ENCODE measurements at places on chromosomes 5 and 9.

DNA sequence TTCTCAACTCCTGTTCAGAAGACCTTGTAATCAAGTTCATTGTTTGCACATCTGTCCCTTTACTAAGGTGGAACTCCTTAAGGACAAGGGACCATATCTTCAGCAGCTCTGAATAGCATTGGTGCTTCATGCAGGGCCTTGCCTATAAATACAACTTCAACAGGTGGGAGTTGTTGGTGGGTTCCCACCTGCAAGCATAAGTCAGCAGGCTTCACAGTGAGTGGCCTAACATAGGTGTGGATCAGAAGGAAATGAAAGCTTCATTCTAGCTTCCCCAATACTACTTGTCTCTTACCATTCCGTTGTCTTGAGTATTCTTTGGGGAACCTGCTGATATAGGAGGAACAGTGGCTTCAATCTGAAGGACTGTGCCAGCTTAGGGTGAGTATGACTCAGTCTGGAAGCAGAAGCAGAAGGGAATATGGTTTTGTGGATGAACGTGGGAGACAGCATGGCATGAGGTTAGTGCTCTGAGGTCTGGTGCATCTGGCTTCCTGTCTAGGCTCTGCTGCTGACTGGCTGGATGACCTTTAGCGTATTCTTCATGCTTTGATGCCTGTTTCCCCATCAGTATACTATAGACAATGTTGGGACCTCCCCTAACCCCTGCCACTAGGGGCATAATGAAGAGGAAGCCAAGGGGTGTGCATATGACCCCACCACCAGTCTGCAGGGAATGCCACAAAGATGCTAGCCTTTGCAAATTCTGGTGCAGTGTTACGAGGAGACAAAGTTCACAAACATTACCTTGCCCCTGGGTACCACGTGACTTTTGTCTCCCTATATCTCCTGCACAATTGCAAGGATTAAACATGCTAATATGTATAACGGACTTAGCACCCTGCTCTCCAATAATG, 192.3 kb downstream of the PALM2AKAP2 start:
- DNase-seq: no peak

DNA sequence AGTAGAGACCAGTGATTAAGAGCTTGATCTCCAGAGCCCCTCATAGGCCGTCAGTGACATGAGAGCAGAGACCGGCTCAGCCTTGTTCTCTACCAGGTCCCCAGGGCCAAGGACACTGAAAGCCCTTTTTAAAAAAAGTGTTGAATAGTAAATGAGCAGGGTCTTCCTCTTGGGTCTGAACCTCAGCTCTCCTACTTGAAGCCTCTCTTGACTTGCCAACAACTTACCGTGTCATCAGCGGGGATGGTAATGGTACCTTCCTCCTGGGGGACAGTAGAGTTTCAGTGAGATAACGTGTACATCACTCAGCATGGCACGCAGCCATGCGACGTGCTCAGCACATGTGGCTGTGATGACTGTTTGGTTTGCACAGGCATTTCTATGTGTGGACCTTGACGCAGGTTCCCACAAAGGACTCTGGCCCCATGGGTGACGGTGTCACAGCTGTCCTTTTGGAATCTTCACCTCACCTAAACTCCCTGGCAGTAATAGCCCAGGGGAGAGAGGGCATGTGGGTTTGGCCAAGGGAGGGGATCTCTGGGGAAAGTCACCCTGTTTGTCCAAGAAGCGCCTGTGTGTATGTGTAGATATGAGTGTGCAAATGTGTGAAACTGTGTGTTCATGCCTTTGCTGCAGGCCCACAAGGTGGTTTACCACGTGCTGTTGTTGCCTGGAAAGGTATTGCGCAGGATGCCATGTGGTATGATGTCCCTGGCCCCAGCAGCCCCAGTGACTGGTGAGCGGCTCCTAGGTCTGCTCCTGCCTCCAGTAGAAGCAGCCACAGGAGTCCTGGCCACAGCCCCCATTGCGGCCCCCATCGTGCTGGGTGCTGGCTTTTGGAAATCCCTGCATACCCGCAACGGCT, 18.7 kb downstream of the ERGIC1 start:
- DNase-seq: no peak

DNA sequence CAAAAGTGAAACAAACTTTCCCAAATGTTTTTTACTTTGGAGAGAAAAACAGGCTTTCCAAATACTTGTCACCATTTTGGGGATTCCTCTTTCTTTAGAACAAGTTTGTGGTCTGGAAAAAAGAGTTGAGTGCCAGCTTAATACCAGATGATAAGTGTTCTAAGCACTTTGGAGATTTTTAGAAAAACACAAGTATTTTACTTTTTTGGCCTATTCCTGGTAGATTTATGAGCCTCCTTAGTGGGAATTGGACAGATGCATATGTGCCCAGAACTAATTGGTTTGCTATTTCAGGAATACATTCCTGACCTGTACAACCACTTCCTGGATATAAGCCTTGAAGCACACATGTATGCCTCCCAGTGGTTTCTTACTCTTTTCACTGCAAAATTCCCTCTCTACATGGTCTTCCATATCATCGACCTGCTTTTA, 40.5 kb downstream of the GPR21 start:
- DNase-seq: no peak

DNA sequence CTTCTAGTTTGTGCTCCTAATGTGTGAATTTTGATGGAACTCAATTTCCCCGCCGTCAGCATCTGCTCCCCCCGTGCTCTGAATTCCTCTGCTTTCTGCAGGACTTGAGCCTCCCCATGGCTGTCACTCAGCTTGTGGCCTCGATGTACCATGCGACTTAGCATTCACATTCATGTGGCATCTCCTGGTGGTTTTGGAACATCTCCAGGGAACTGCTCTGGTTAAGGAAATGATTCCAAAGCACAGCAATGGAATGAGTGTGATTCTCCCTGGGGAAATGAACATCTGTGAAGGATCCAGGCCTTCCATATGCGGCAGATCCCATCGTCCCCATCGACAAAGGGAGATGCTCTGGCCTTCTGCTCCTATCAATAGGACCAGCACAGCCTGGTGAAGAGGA, 119.0 kb downstream of the ENTREP1 start:
- DNase-seq: no peak

- no peak for DNase-seq
Measured at GRCh38 chr5:135456238-135457099, 4.3 kb upstream of the TIFAB start.

GRCh38 chr5:148984345-148984744, 78.5 kb downstream of the SH3TC2 start:
- no peak for DNase-seq

DNA sequence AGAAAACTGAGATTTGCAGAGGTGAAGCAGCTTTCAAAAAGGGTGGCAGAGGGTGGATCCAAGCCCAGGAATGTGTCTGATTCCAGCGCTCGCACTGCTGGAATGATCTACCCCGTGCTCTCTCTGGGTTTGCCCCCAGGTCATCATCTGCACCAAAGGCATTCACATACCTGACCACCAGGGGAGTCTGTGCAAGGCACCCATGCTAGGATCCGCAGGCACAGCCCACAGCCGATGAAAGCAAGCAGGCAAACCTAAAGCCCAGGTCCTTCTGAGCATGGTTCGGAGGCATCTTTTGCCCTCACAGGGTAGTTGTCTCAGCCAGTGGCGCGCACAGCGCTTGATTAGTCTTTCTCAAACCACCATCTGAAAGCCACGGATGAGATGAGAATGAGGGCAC, 56.6 kb downstream of the TEK start:
- no peak for DNase-seq

DNA sequence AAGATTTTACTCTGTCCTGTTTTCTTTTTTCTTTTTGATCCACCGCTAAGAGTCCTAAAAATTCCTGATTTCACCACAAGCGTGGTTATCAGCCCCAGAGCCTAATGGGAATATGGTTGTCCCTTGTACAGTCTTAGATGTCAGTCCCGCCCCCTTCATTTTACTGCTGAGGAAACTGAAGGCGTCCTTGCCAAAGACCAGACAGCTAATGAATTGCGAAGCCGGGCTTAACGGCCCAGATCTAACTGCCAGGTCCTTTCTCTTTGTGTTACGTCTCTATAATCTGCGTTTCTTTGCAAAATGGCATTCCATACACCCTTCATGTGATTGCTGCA, 497 bp downstream of the NSA2 start:
- no peak for DNase-seq

All from CD4-positive, alpha-beta T cell treated with Interleukin-6 at 100 ng/mL for 8 hours (primary cell).